ENCODE measurements at places on chromosomes 11 and 22. TPM values are rescaled to one million over a fixed set of nuclear protein-coding genes. Genes with fewer than 3 reads are reported as not detected.

Gene YPEL1
- 25.2 TPM for total RNA-seq

Gene LRRC75B
- total RNA-seq = 13.7 TPM

Gene SYNGR1
- total RNA-seq = 12.9 TPM

Gene CBX7
- 174 TPM for total RNA-seq

Gene PIK3IP1
- total RNA-seq = 57.9 TPM

Gene OR4D9
- not detected for total RNA-seq

Gene LARGE1
- 29.5 TPM for total RNA-seq

Gene B4GALNT4
- total RNA-seq = 0.78 TPM

DNA sequence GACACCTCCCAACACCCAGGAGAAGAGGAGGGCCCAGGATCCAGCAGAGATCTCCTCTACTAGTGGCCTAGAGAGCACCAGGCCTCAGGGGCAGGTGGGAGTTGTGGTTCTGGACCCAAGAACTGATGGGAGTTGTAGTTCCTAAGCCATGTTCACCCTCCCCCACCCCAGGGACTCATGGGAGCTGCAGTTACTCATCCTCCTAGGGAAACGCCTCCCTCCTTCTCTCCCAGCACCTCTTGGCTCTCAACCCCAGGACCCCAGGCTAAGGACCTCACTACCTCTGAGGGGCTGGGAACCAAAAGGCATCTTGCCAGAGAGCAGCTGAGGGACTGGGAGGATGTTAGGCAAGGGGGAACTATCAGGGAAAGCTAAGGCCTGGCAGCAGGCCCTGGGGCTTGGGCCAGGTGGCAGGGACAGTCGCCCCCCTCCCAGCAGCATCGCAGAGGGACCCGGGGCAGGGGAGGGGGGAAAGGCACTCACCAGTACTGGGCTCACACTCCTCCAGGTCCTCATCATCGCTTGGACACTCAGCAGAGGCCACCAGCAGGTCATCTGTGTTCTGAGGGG, 28.9 kb downstream of the SLC22A12 start:
- H3K27ac ChIP-seq = no peak overlapping the region
- no peak overlapping the region for H3K4me3 ChIP-seq
- no peaks in the 10 kb centered on the region for H3K27me3 ChIP-seq
- H3K36me3 ChIP-seq = peaks cover 24% of the 10 kb centered on the region

DNA sequence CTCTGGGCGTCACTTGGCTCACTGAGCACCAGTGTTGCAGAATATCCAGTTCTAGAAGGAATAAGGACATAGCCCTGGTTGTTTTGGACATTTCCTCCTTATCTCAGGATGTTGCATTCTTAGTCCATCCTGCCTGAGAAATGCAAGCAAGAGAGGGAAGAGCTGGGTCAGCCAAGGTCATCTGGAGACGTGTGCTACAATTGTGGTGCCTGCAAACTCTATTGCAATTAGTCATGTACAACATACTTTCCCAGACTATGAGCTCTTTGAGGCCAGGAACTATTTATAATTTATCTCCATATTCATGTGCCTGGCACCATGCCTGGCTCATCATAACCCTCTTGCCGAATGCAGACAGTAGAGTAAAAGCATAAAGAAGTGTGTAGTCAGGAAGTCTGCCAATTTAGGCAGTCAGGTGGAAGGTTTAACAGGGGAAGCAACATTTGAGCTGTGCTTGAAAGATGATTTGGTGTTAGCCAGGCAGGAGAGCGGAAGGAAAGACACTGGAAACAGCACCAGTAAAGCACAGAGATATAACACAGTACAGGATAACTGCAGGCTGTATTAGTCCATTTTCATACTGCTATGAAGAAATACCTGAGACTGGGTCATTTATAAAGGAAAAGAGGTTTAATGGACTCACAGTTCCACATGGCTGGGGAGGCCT, 129.4 kb upstream of the PAX6 start:
- no peaks in the 10 kb centered on the region for H3K27me3 ChIP-seq
- H3K36me3 ChIP-seq = no peaks in the 10 kb centered on the region
- DNase-seq = no peak
- no peaks in the 10 kb centered on the region for H3K4me1 ChIP-seq
- H3K27ac ChIP-seq = no peak overlapping the region

GRCh38 chr11:13781153-13781552, 112.7 kb downstream of the FAR1 start:
- no peaks in the 10 kb centered on the region for H3K36me3 ChIP-seq
- H3K27ac ChIP-seq = no peak overlapping the region
- DNase-seq = no peak

DNA sequence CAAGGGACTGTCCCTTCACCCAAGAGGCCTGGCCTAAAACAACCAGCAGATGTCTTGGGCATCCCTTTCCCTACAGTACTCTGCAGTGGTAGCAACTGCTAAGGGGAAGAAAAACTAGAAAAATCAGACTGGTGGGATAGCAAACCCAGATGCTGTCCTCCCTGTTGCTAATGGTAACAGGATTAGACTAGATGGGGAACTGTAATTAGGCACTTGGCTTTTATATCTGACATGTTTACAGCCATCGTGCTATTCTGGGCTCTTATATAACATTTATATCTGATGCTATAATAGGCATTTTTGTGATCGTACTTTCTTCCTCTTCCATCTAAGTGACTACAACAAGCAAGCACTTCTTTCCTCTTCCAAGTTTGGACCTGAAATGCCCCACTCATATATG, 316.7 kb downstream of the DLG2 start:
- no peak for DNase-seq
- H3K4me3 ChIP-seq = no peak overlapping the region
- H3K27ac ChIP-seq = no peak overlapping the region
- no peaks in the 10 kb centered on the region for H3K4me1 ChIP-seq

DNA sequence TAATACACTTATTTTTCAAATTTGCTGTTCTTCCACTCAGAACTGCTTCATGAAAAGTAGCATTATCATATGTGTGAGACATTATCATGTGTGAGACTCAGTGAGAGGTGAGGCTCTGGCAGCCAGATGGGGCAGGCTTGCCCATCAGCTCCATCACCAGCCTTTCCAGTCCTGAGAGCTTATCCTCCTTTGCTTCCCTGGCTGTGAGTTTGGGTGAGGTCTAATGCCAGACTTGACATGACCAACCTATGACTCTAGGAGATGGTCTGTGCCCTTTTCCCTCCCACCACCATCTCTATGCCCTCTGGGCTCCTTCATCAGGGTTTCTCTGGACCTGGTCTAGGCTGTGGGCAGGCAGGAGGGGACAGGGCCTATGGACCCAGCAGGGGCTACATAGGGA, 145.0 kb downstream of the KIRREL3 start:
- no peak for DNase-seq
- no peaks in the 10 kb centered on the region for H3K27me3 ChIP-seq
- H3K4me1 ChIP-seq = no peaks in the 10 kb centered on the region
- no peak overlapping the region for H3K27ac ChIP-seq
- no peaks in the 10 kb centered on the region for H3K36me3 ChIP-seq
- H3K4me3 ChIP-seq = no peak overlapping the region

- H3K4me1 ChIP-seq = peaks cover 19% of the 10 kb centered on the region
- H3K4me3 ChIP-seq = peak overlapping the region; percentile 31
- H3K27me3 ChIP-seq = no peaks in the 10 kb centered on the region
- H3K27ac ChIP-seq = peak overlapping the region; percentile 20
Observed at GRCh38 chr22:19109198-19110063, 12.8 kb downstream of the DGCR2 start.

GRCh38 chr22:38110863-38111852, 674 bp upstream of the BAIAP2L2 start:
- no peaks in the 10 kb centered on the region for H3K4me1 ChIP-seq
- H3K27ac ChIP-seq = no peak overlapping the region
- no peaks in the 10 kb centered on the region for H3K27me3 ChIP-seq

GRCh38 chr11:27217948-27218420, 145.0 kb downstream of the CCDC34 start:
- H3K27ac ChIP-seq = no peak overlapping the region
- peaks cover 24% of the 10 kb centered on the region for H3K4me1 ChIP-seq
- H3K36me3 ChIP-seq = no peaks in the 10 kb centered on the region
- H3K27me3 ChIP-seq = no peaks in the 10 kb centered on the region
- DNase-seq = no peak

- H3K27me3 ChIP-seq = no peaks in the 10 kb centered on the region
- no peak for DNase-seq
- H3K27ac ChIP-seq = no peak overlapping the region
Observed at GRCh38 chr11:85643191-85643614, 4.6 kb upstream of the TMEM126A start.

- no peaks in the 10 kb centered on the region for H3K27me3 ChIP-seq
- peak overlapping the region; percentile 91 for H3K27ac ChIP-seq
- DNase-seq = peak; percentile 27
Observed at GRCh38 chr11:122101625-122102291, 14.3 kb downstream of the BLID start.

DNA sequence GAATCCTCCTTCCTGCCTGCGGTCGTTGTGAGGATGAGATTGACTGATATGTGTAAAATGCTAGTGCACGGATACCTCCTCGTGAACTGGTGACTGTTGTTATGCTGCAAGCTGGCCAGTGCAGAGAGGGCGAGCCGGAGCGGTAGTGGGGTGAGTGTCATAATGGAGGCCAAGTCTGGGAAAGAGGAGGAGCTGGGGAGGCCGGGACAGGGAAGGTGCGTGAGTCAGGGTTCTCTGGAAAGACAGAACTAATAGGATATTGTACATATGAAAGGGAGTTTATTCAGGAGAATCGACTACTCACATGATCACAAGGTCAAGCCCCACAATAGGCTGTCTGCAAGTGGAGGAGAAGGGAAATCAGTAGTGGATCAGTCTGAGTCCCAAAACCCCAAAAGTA, 56.8 kb upstream of the FADD start:
- peaks cover 5% of the 10 kb centered on the region for H3K4me1 ChIP-seq
- H3K4me3 ChIP-seq = no peak overlapping the region
- H3K27me3 ChIP-seq = no peaks in the 10 kb centered on the region

DNA sequence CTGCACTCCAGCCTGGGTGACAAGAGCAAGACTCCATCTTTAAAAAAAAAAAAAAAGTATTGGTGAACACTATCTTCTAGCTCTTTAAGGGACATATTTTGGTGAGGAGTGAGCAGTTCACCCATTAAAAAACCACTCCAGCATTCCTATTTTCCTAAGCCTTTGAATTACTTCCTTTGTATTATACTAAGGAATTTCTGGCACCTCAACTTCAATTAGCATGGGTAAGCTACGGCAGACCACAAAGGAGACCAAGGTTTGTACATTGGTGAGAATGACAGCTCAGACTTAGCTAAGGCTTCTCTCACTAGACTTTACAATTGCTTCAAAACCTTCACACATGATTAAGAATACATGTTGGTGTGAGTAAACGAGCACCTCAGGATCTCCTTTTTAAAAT, 57.0 kb upstream of the BIRC3 start:
- no peak for DNase-seq
- H3K27ac ChIP-seq = no peak overlapping the region

DNA sequence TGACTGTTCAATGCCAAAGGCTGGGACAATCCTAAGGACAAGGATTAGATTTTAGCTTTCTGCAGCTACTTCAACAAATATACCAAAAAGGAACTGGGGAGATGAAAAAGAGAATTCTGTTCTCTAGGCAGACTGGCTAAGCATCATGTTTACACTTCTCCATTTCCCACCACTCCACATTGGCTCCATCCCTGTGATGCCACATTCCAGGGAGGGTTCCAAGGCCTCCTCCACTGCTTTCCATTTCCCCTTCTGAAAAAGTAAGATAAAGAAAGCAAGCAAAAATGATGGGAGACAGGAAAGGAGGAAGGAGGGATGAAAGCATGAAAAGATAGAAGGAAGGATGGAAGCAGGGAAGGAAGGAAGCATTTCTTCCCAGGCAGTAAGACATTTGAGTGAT, 315.8 kb downstream of the BLID start:
- peak overlapping the region; percentile 46 for H3K27ac ChIP-seq
- no peaks in the 10 kb centered on the region for H3K36me3 ChIP-seq
- H3K4me3 ChIP-seq = peak overlapping the region; percentile 39
- no peaks in the 10 kb centered on the region for H3K27me3 ChIP-seq

- no peaks in the 10 kb centered on the region for H3K36me3 ChIP-seq
- no peaks in the 10 kb centered on the region for H3K4me1 ChIP-seq
- DNase-seq = no peak
Observed at GRCh38 chr11:108914211-108914610, 249.3 kb downstream of the DDX10 start.

- H3K4me1 ChIP-seq = peaks cover 25% of the 10 kb centered on the region
- no peak overlapping the region for H3K4me3 ChIP-seq
- H3K27ac ChIP-seq = no peak overlapping the region
- DNase-seq = no peak
Observed at GRCh38 chr22:32722441-32722840, 79.1 kb upstream of the TIMP3 start.

- no peaks in the 10 kb centered on the region for H3K4me1 ChIP-seq
- no peaks in the 10 kb centered on the region for H3K36me3 ChIP-seq
- DNase-seq = no peak
- no peak overlapping the region for H3K27ac ChIP-seq
- H3K4me3 ChIP-seq = no peak overlapping the region
Observed at GRCh38 chr22:35148381-35148780, 82.4 kb downstream of the ISX start.

DNA sequence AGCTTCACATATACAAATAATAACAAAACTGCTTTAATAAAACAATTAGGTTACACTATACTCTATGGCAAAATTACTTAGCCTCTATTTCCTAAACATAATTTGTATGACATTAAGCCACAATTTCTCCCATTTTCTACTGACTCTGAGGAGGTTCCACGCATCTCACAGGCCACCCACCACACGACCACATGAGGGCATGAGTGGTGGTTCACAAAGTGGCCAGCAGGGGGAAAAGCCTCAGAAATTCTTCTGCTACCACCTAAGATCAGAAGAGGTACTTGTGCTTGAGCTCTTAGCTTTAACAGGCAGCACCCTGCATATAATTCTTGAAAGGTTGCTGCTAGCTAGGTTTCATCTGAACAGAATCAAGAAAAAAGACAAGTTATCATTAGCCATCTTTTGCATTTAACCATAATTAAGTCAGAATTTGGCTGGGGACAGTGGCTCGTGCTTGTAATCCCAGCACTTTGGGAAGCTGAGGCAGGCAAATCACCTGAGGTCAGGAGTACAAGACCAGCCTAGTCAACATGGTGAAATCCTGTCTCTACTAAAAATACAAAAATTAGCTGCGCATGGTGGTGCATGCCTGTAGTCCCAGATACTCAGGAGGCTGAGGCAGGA, 7.7 kb downstream of the LPXN start:
- H3K27ac ChIP-seq = no peak overlapping the region
- H3K4me1 ChIP-seq = peaks cover 31% of the 10 kb centered on the region
- no peak overlapping the region for H3K4me3 ChIP-seq
- H3K27me3 ChIP-seq = no peaks in the 10 kb centered on the region
- no peak for DNase-seq

GRCh38 chr11:66468691-66469090, 2.0 kb downstream of the PELI3 start:
- H3K27ac ChIP-seq = no peak overlapping the region
- no peaks in the 10 kb centered on the region for H3K27me3 ChIP-seq
- H3K4me3 ChIP-seq = no peak overlapping the region
- no peak for DNase-seq
- H3K4me1 ChIP-seq = no peaks in the 10 kb centered on the region

GRCh38 chr11:996681-997080, 39.8 kb downstream of the MUC6 start:
- H3K36me3 ChIP-seq = peaks cover 50% of the 10 kb centered on the region
- no peaks in the 10 kb centered on the region for H3K4me1 ChIP-seq
- no peak for DNase-seq
